ENCODE measurements at places on chromosomes 1 and 21.

- DNase-seq = no peak
Observed at GRCh38 chr21:33300701-33301631, 23.8 kb upstream of the IFNAR1 start.

- no peak for DNase-seq
Observed at GRCh38 chr1:116951200-116951935, 41.7 kb downstream of the PTGFRN start.

GRCh38 chr1:114703242-114703641, 7.9 kb upstream of the AMPD1 start:
- no peak for DNase-seq

GRCh38 chr1:230385158-230385450, 41.0 kb downstream of the PGBD5 start:
- DNase-seq = no peak

DNA sequence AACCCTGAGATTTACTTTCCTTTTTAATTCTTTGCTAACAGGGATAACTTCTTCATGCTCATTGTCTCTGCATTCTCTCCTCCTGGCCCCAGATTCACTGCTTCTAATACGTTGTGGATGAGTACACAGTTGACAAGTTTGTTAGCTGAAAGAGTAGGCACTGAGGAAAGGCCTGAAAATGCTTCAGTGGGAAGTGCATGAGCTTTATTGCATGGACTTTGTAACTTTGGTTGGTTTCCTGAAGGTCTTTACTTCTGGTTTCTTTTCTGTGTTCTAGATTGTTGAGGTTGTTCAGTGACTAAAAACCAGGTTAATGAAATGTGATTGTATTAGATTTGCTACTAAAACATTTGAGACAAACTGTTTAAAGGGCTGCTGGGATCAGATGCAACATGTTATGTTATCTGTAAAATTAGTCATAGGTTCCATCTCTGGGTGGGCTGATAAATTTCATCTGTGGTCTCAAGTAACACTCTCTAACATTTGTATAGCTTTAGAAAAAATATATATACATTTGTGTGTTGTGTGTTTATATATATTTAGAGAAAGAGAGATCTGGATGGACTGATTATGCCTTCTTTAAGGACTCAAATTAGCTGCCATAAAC, 19.1 kb downstream of the LRIG2 start:
- no peak for DNase-seq

DNA sequence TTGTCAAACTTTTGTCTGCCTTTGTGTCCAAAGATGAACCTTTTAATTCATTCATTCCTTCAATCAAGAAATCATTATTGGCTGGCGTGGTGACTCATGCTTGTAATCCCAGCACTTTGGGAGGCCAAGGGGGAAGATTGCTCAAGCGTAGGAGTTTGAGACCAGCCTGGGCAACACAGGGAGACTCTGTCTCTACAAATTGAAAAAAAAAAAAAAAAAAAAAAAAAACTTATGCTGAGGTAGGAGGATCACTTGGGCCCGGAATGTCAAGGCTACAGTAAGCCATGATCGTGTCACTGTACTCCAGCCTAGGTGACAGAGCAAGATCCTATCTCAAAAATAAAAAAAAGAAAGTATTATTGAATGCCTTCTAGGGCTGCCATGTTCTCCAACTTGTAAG, 51.3 kb upstream of the CXADR start:
- DNase-seq = no peak

Measured in activated naive CD4-positive, alpha-beta T cell (primary cell).